ENCODE measurements at places on chromosomes 12 and 14.

DNA sequence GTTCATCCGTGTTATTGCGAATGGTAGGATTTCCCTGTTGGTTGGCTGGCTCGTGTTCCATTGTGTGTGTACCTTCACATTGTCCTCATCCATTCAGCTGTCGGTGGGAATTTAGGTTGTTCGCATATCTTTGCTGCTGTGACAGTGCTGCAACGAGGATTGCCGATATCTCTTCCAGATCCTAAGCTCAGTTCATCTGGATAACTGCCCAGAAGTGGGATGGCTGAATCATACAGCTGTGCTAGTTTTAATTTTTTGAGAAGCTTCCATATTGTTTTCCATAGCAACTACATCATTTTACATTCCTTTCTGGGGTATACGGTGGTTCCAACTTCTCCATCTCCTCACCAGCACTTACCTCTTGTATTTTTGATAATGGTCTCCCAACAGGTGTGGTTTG is 292.8 kb upstream of the SFSWAP start:
- no peak for DNase-seq

- DNase-seq, result no peak
Measured at GRCh38 chr14:56248442-56248841, 130.2 kb downstream of the PELI2 start.

GRCh38 chr12:131132118-131132892 is 178.6 kb downstream of the ADGRD1 start:
- DNase-seq, result no peak

DNA sequence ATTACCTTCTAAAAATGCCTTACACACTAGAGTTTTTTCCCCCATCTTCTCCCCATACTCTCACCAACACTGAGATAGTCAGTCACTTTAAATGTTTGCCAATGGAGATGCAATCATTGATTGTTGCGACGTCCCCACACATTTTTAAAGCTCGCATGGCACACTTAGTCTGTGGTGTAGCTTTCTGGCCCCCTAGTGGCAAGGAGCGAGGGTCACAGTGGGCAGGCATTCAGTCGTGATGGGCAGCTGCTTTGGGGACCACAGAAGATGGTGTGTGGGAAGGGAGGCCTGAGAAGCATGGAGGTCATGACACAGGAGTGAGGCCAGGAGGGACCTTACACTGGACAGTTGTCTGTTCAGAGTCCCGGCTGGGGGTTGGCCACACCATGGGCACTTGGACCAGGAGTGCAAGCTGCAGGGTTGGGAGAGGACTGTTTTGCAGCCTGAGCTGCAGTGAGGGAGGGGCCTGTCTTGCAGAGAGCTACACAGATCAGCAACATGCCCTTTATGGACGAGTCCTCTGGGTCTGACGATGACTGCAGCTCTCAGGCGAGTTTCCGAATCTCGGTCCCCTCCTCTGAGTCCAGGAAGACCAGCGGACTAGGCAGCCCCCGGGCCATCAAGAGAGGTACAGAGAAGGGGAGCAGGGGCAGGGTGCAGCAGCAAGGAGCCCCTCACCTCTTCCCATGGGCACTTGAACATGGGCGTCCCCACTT is 28.6 kb downstream of the PIGH start:
- no peak for DNase-seq

DNA sequence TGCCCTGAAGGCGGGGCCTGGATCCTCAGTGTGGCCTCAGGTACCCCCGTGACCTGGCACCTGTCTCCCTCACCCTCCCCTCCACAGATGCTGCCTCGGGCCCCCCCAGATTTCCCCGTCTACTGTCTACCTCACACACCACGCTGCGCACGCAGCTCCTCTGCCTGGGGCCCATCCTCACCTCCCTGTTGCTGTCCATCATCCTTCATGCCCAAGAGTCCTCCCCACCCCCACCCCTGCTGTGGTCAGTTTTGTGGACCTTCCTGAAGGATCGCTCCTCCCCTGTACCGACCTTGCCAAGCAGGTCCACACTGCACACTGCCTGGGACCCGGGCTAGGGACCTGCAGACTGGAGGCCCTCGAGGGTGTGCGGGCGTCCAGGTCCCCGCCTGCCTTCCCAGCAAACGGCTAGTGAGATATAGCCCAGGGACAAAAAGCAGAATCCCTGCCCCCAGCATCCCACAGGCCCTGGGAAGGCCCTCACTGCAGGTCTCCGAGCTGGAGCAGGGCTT is 197.4 kb upstream of the DIO3 start:
- no peak for DNase-seq

GRCh38 chr12:45681465-45681864 is 48.0 kb upstream of the ARID2 start:
- DNase-seq, result no peak

GRCh38 chr14:102593061-102593824 is 794 bp downstream of the RCOR1 start:
- no peak for DNase-seq

DNA sequence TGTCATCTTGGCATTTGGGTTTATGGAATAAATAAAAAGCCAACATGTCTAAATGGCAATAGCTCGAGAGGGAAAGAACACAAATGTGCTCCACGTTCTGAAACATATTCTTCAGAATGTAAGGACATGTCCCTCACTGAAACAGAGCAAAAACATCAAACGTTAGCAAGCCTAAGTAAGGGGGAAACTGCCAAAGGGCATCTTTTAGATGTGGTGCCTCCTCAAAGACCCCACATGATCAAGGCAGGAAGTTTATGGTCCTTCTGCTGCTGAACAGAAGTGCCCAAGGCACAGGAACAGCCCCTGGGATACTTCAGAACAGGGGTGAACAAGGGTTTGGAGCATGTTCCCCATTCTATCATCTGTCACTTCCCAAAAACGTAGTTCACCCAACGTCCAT is 227.0 kb downstream of the ANO2 start:
- DNase-seq, result no peak

- no peak for DNase-seq
Measured at GRCh38 chr12:68638171-68638570, 27.5 kb downstream of the RAP1B start.

DNA sequence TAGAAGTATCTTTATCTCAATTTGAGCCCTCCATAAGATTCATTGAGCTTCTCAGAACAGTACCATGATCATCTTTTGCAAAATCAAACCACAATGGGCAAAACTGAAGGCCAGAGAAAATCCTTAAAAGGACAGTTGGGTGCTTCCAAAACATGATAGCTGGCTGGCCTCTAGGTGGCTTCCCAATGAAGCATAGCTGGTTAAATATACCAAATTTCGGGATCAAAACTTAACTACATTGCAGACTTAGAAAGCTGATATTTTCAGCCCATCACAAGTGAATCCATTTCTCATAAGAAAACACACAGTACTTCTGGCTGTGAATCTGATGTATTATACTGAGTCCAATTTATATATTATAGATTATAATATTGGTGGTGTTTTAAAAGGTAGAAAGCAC is 15.3 kb upstream of the PIK3C2G start:
- DNase-seq, result no peak

DNA sequence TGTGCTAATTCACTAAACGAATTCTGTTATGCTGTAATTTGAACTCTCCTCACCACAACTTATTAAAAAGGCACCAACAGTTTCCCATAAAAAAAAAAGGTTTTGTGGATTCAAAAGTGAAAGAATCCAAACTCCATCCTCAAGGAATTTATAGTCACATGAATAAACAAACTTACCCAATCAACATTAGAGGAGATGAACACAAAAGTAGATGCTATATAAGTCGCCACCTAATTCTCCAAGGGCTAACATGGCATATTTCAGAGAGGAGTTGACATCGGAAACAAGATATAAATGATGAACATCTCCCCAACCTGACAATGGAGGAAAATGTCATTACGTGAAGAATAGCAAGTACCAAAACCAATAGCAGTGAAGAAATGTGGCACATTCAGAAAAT is 265.5 kb upstream of the PRKD1 start:
- no peak for DNase-seq

GRCh38 chr14:105939810-105940508 is 413.6 kb downstream of the TMEM121 start:
- DNase-seq, result no peak

- no peak for DNase-seq
Measured at GRCh38 chr12:67705394-67706370, 57.1 kb downstream of the DYRK2 start.

- DNase-seq, result no peak
Measured at GRCh38 chr14:68523326-68523610, 269.6 kb downstream of the ZFP36L1 start.

- no peak for DNase-seq
Measured at GRCh38 chr12:27179400-27180214, 64.5 kb upstream of the STK38L start.

DNA sequence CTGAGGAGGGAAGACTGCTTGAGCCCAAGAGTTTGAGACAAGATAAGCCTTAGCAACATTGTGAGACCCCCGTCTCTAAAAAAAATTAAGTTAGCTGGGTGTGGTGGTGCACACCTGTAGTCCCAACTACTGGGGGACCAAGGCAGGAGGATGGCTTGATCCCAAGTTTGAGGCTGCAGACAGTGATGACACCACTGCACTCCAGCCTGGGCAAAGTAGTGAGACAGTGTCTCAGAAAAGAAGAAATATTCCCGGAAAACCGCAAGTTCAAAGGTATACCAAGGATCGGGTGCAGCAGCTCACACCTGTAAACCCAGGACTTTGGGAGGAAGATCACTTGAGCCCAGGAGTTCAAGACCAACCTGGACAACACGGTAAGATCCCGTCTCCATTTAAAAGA is 5.8 kb downstream of the PTGES3 start:
- DNase-seq, result no peak

DNA sequence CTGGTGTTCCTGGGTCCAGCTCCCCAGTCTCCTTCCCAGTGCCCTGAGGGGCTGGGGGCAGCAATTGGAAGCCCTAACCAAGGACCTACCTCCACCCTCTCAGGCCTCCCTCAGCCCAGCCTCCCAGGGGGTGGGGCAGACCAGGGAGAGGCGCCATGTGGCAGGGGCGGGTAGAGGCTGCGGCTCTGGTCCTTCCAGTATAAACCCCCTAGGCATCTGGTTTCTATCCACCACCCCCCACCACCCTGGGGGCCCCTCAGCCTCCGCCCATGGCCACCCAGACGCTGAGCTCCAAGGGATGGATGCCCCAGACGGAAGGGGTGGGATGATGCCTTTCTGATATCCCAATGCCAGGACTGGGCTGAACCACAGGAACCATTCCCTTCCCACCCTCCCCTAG is 2.8 kb upstream of the SP7 start:
- DNase-seq, result no peak

DNA sequence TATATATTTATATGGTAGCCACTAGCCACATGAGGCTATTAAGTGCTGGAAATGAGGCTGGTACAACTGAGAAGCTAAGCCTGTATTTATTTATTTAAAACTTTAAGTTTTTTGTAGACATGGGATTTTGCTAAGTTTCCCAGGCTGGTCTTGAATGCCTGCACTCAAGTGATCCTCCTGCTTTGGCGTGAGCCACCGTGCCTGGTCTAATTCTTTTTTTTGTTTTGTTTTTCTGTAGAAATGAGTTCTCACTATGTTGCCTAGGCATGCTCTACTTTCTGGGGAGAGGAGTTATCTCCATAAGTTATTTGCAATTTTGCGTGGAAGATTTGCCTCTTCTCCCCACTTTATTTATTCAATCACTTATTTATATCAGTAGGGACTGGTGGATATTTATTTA is 4.8 kb upstream of the SNRNP35 start:
- DNase-seq, result no peak

- DNase-seq, result no peak
Measured at GRCh38 chr12:92905811-92906554, 23.1 kb downstream of the EEA1 start.

- DNase-seq, result no peak
Measured at GRCh38 chr14:69632164-69632563, 20.8 kb downstream of the SUSD6 start.

- no peak for DNase-seq
Measured at GRCh38 chr14:75861161-75861621, 120.6 kb downstream of the TGFB3 start.

DNA sequence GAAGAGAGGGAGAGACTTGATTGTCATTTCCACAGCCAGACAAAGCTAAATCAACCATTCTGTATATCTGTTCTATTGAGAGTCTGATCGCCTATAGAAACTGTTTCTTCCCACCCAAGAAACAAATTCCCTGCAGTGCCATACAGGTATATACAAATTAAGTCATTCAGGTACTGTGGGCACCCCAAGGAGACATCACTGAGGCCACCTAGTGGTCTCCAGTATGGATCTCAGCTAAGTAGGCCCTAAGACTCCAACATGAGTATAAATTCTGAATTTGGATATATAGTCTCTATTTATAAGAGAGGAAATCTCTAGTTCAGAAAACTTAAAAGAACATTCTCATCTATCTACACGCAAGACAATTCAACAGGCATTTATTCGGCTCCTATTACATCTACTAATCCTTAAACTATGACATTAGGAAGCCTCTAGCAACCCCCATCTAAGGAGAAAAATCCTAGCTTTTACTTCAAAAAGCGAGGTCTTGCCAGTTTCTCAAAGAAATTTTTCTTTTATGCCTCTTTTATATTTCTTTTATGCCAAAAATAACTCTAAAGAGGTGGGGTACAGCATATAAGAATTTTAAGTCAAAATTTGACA is 62.6 kb downstream of the DCAF5 start:
- no peak for DNase-seq

- DNase-seq, result no peak
Measured at GRCh38 chr14:93035917-93036651, 79.6 kb downstream of the ITPK1 start.

DNA sequence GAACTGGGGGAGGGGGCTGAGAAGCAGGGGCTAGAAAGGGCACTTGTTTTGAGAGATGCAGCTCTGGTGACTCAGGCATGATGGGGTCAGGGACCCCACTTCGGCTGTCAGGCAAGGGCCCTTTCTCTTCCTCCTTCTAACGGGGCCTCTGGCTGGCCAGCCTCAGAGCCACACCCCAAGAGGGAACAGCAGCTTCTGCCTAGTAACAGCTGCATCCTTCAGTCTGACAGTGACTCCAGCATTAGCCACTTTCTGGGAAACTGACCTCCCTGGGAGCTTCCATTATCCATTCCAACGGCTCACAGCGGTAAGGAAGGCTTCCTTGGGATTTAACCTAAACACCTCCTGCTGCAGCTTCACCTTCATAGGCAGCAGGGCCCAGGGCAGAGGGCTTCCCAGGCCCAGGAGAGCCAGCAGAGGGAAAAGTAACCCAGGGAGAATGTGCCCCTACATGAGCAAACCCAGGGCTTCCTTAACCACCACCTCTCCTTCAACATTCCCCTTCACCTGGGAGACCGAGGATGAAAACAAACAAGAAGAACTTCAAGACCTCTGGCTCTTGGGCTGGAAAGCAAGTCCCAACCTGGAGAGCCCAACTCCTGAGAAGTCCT is 2.7 kb downstream of the NCKAP5L start:
- DNase-seq, result no peak

DNA sequence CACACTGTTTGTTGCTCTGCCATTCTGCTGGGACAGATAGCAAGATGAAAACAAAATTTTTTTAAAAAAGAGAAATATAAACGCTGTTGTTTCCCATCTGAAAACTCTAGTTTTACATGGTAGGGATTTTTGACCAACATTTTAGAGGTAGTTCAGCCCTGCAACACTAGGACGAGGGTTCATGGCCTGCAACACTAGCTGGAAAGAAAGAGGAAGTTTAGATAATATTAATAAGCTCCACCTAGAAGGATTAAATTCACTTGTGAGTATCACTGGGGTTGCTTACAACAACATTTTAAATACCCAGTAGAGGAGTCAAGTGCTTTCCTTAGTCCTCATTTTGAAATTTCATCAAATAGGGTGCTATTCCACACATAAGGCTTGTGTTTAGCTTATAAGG is 68.2 kb downstream of the SRGAP1 start:
- DNase-seq, result no peak

- DNase-seq, result no peak
Measured at GRCh38 chr14:72495668-72496067, 398.2 kb downstream of the DPF3 start.
